ENCODE measurements at places on chromosomes 7 and 10. TPM values are rescaled to one million over a fixed set of nuclear protein-coding genes. Genes with fewer than 3 reads are reported as not detected.

Gene ZNF398
- 16.3 TPM for total RNA-seq

Gene PLXNA4
- total RNA-seq = 6.4 TPM

Gene ARHGEF35
- 5.4 TPM for total RNA-seq

Gene PLCE1
- 9.7 TPM for total RNA-seq

Gene SLC18A3
- total RNA-seq = not detected

Gene TRIM74
- total RNA-seq = 0.76 TPM

Gene NPFFR1
- 0.20 TPM for total RNA-seq

Gene MOGAT3
- total RNA-seq = not detected

GRCh38 chr10:84588971-84589370, 260.6 kb downstream of the CCSER2 start:
- no peaks in the 10 kb centered on the region for H3K4me1 ChIP-seq
- H3K27ac ChIP-seq = no peak overlapping the region
- no peak overlapping the region for H3K4me3 ChIP-seq
- H3K36me3 ChIP-seq = no peaks in the 10 kb centered on the region
- no peak for DNase-seq

GRCh38 chr10:131615150-131615549, 285.7 kb upstream of the PPP2R2D start:
- H3K4me1 ChIP-seq = no peaks in the 10 kb centered on the region
- no peaks in the 10 kb centered on the region for H3K36me3 ChIP-seq
- DNase-seq = no peak
- H3K4me3 ChIP-seq = no peak overlapping the region

- no peaks in the 10 kb centered on the region for H3K27me3 ChIP-seq
- H3K36me3 ChIP-seq = no peaks in the 10 kb centered on the region
- no peak overlapping the region for H3K4me3 ChIP-seq
- peaks cover 4% of the 10 kb centered on the region for H3K4me1 ChIP-seq
Measured at GRCh38 chr10:112838784-112839481, 111.1 kb upstream of the TCF7L2 start.

- no peak for DNase-seq
- no peaks in the 10 kb centered on the region for H3K27me3 ChIP-seq
- H3K36me3 ChIP-seq = no peaks in the 10 kb centered on the region
Measured at GRCh38 chr7:112134039-112134438, 72.2 kb downstream of the DOCK4 start.

DNA sequence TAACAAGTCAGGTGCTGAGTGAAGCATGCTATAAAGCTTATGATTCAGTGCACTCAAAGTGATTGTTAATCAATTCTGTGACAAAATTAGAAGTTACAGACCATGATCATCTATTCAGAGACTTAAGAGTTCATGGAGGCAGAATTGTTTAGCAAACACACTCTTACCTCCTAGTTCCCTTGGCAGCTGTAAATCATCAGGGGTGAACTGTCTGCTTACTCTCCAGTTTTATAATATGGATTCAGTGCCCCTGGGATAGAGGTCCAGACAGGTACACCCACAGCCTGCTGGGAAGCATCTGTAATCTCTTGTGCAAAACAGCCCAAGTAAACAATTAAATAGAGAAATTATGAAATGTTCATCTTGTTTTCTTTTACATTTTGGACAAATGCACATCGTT, 835.0 kb upstream of the COBL start:
- H3K27me3 ChIP-seq = no peaks in the 10 kb centered on the region
- H3K4me3 ChIP-seq = no peak overlapping the region
- no peak overlapping the region for H3K27ac ChIP-seq
- H3K4me1 ChIP-seq = no peaks in the 10 kb centered on the region
- no peak for DNase-seq
- no peaks in the 10 kb centered on the region for H3K36me3 ChIP-seq

- H3K36me3 ChIP-seq = no peaks in the 10 kb centered on the region
- H3K4me1 ChIP-seq = no peaks in the 10 kb centered on the region
- DNase-seq = no peak
- H3K4me3 ChIP-seq = no peak overlapping the region
- H3K27me3 ChIP-seq = no peaks in the 10 kb centered on the region
Measured at GRCh38 chr7:154627646-154628290, 375.2 kb downstream of the PAXIP1 start.

GRCh38 chr10:95395947-95396449, 105.2 kb upstream of the PDLIM1 start:
- peaks cover 8% of the 10 kb centered on the region for H3K4me1 ChIP-seq
- no peak for DNase-seq
- H3K4me3 ChIP-seq = no peak overlapping the region

GRCh38 chr10:99905971-99906370, 103.8 kb downstream of the DNMBP start:
- no peak overlapping the region for H3K27ac ChIP-seq
- H3K36me3 ChIP-seq = no peaks in the 10 kb centered on the region
- no peaks in the 10 kb centered on the region for H3K27me3 ChIP-seq
- H3K4me3 ChIP-seq = no peak overlapping the region
- DNase-seq = no peak

DNA sequence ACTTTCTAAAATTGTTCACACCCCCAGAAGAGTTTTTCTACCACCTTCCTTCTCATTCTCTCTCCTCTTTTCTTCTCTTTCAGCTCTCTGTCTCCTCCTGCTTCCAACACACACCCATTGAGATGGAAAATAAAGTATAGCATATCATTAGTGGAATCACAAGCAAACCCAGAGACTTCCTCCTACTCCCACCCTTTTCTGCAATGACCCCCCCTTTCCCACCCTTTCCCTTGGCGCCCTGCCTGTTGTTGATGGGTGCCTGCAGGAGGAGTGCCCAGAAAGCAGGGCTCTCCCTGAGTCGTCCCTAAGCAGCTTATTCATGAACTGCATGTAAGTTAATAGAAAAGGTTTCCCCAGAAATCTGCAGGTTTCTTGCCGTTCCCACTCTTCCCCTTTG, 300.0 kb downstream of the PLXNA4 start:
- H3K4me3 ChIP-seq = no peak overlapping the region
- no peaks in the 10 kb centered on the region for H3K36me3 ChIP-seq
- H3K27ac ChIP-seq = no peak overlapping the region
- H3K4me1 ChIP-seq = peaks cover 6% of the 10 kb centered on the region
- no peak for DNase-seq
- H3K27me3 ChIP-seq = no peaks in the 10 kb centered on the region

DNA sequence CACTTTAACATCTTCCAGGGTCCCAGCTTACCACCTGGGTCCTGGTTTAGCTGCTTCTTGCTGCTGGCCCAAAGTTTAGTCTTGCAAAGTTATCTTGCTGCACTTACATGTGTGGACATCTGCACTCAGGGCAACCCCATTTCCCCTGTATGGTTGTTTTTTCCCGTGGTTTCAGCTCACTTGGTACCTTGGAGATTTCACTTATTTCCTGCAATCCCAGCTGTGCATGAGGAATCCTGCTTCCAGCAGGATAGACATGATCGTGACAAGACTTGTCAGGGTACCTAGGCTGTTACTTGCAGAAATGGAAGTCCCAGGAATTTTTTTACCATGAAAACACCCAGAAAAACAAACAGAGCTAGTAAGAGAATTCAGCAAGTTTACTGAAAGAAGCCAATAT, 95.9 kb upstream of the LEP start:
- DNase-seq = no peak
- no peak overlapping the region for H3K4me3 ChIP-seq
- H3K27me3 ChIP-seq = no peaks in the 10 kb centered on the region
- no peaks in the 10 kb centered on the region for H3K4me1 ChIP-seq
- no peaks in the 10 kb centered on the region for H3K36me3 ChIP-seq

- no peaks in the 10 kb centered on the region for H3K27me3 ChIP-seq
- H3K27ac ChIP-seq = no peak overlapping the region
- H3K4me1 ChIP-seq = no peaks in the 10 kb centered on the region
Measured at GRCh38 chr7:123681561-123681960, 25.9 kb downstream of the LMOD2 start.

DNA sequence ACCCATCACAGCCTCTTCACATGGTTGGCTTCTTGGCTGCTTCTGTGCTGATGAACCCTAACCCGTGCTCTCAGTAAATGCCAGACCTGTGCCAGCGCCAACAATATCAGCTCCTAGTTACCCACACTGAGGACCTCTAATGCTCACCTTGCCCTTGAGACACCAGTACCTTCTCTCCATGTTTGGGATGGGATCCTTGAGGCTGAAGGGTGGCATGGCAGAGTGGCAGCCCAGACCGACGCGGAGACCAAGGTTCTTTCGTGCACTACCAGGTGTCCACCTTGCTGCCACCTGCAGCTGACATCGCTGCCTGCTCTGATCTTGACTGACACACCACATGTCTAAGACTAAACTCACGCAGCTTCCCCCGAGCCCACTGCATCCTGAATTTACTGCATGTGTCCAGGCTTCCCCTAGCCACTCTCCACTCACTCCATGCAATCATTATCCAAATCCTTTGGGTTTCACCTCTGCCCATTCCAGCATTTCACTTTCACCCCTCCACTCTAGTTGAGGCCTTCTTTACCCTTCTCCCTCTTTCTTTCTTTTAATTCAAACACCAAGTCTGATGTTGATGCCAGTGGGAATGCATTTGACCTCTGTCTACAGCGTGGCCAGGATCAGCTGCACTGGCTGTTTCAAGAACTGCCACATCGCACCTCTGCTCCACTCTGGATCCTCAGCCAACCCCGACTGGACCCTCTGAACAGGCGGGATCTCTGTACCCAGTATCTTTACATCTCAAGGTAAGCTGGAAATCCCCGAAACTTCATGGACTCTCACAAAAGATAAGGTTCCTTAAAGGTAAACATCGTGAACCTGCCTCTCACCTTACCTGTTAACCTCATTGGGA, 294.9 kb downstream of the GLRX3 start:
- no peak overlapping the region for H3K4me3 ChIP-seq
- H3K4me1 ChIP-seq = no peaks in the 10 kb centered on the region
- H3K36me3 ChIP-seq = no peaks in the 10 kb centered on the region
- no peak for DNase-seq
- H3K27ac ChIP-seq = no peak overlapping the region
